Colonic mucosa (tissue), 4 donors: ENCODE measurements at places on chromosomes 5 and 9. TPM values are rescaled to one million over a fixed set of nuclear protein-coding genes. Genes with fewer than 3 reads are reported as not detected.

Gene CCDC192
- not detected for total RNA-seq

- DNase-seq = no peak
Observed at GRCh38 chr9:10003047-10003446, 609.8 kb downstream of the PTPRD start.

- DNase-seq = no peak
Observed at GRCh38 chr5:135448791-135449507, 1.8 kb upstream of the DCANP1 start.

GRCh38 chr9:7752481-7752880 lies 47.1 kb downstream of the DMAC1 start:
- no peak for DNase-seq

GRCh38 chr5:68319706-68320412 lies 104.3 kb downstream of the PIK3R1 start:
- peak; percentile 68 for DNase-seq

DNA sequence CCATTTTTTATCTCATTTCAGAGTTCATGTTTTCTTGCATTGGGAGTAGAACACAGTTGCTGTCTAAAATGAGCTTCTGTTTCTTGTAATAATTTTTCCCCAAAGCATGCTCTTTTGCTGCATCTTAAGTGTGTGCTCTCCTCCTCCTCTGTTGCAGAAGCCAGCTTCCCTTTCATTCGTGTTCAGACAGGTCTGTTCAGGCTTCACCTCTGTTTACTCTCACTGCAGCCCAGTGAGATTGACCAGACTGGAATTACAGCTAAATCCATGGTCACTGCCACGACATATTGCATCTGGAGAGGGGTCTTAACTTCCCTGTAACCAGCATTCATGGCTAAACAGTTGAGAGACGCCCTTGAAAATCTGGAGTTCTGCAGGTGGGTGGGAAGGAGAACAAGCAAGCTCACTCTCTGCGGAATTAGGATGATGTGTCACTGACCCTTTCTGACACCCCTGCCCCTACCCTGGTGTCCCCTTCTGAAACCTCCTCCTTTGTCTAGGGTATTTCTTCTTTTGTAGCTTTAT lies 223.2 kb downstream of the FSTL4 start:
- no peak for DNase-seq

Gene KIF24
- 2.2 TPM for total RNA-seq

GRCh38 chr5:65946198-65946745 lies 19.9 kb downstream of the ERBIN start:
- DNase-seq = no peak

- DNase-seq = no peak
Observed at GRCh38 chr5:146078566-146078965, 26.8 kb downstream of the PLAC8L1 start.

GRCh38 chr5:72920690-72921502 lies 34.9 kb upstream of the FCHO2 start:
- no peak for DNase-seq

DNA sequence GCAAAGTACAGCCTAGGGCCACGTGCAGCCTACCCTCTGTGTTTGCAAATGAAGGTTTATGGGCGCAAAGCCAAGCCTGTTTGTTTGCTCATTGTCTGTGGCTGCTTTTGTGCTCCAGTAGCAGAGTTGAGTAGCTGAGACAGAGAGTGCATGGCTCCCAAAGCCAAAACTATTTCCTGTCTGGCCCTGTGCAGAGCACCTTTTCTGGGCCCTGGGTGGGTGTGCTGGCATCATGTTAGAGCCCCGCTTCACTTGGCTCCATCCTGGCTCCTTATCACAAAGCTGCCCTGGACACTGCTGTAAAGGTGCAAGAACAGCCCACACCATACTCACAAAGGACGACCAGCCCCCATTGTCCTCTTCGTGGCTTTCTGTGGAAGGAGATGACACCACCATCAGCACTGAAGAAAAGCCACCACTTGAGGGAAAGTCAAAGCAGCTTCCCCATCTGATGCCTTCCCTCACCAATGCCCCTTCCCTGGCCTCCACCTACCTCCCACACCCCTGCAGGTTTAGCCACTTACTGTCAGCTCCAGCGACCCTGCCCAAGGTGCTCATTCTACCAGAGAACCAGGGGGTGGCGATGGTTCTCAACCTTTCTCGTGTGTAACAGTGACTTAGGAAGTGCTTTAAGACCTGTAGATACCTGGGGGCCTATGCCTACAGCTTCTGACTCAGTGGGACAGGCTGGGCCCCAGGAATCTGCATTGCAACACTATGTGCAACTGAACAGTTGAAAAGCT lies 23.4 kb downstream of the LCP2 start:
- DNase-seq = no peak

DNA sequence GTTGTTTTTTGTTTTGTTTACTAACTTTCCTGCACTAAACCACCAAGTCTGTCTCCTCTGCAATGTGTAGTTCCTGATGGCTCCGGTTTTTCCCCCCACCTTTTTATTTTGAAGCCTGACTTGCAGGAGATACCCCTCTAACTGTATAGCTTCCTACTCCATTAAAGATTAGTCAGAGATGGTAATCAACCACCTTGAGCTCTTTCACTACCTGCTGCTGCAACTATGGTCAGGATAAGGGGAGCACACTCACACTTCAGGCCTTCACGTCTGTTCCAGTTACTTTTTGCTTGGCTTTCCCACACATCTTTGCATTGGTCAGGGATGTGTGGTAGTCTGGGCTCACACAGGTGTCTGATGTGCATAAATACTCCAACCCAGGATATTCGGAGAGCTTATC lies 63.4 kb downstream of the NR6A1 start:
- no peak for DNase-seq

- no peak for DNase-seq
Observed at GRCh38 chr5:179271428-179271734, 73.9 kb downstream of the ADAMTS2 start.

Gene TAS2R1
- total RNA-seq = not detected

DNA sequence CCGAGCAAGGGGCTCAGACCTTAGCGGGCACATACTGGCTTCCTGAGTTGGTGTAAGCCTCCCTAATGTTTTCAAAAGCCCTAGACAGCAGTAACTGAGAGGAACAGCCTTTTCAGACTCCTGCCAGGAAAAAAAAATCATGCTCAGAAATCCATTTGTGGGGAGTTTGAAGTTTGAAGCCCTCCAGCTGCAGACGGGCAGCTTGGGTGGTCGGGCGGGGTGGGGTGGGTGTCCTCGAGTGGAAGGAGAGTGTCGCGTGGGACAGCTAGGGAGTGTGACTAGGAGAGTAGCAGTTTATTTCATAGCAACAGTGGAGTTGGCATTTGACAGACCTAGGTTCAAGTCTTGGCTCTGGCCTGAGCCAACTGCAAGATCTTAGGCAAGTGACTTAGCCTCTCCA lies 90.7 kb upstream of the PITX1 start:
- DNase-seq = no peak

- DNase-seq = no peak
Observed at GRCh38 chr5:181059297-181060230, 19.5 kb downstream of the BTNL9 start.

DNA sequence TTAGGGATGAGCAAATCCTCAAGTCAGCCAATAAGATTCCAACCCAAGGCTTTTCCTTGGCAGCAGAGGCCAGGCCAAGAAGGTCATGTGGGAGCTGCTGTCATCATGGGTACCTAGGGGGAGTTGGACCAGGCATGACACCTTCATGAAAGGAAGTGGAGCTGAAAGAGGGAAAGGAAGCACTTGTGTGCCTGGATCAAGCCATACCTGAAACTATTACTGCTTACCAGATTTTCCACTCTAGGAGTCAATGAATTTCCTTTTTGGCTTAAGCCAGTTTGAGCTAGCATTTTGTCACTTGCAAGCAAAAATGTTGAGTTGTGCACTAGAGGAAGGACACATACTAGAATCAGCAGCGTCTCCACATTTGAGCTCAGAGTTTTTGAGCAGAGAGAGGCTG lies 14.5 kb upstream of the WNK2 start:
- no peak for DNase-seq

- DNase-seq = no peak
Observed at GRCh38 chr9:129989740-129990139, 53.2 kb downstream of the FNBP1 start.

Gene ZNF462
- total RNA-seq = 29.3 TPM

Gene CTSV
- total RNA-seq = 4.8 TPM

DNA sequence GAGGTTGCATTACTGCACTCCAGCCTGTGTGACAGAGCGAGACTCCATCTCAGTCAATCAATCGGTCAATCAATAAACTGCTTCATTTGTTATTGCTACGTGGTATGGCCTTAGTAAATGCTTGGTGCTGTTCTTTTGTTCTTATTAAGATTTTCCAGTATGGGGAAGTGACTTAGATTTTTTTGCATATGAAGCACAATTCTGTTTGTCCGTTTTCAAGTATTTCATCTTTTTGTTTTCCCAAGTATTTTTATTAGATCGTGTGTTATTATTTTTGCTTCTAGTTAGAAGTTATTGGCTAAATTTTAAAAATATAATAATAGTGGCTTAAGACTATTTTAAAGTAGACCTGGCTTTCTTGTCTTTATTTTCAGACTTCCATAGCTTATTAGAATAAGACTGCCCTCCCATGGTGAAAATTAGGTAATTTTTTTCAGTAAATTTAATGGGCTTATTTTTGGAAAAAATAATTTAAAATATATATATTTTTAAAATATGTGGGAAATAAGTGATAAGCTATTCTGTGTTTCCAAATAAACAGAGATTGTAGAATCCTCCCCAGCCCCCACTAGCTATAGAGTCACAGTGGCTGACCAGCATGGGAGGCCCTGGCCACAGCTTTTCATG lies 14.7 kb upstream of the OMD start:
- no peak for DNase-seq

- DNase-seq = peak; percentile 53
Observed at GRCh38 chr5:74767579-74767913, 497 bp downstream of the NSA2 start.

Gene CMYA5
- 0.30 TPM for total RNA-seq

Gene PCDHGA1
- 0.10 TPM for total RNA-seq

Gene FBXO10
- 2.9 TPM for total RNA-seq

- peak; percentile 57 for DNase-seq
Observed at GRCh38 chr9:119289740-119290433, 79.3 kb downstream of the BRINP1 start.

DNA sequence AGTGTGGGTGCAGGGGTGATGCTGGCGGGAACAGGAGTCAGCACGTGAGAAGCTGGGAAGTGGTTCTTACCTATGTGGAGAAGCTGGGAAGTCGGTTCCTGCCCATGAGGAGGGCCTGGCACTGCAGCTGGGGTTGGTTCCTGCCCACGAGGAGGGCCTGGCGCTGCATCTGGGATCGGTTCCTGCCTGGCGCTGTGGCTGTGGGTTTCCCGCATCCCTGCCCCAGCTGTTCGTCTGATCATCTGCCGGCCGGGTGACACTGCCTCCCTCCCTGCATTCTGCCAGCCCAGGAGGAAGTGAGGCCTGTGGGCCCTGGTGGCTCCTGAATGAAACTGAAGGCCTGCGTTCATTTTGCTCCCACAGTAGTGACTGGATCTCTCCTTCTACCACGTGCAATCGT lies 5.1 kb downstream of the OBP2A start:
- DNase-seq = no peak

Gene LCN12
- 8.6 TPM for total RNA-seq

DNA sequence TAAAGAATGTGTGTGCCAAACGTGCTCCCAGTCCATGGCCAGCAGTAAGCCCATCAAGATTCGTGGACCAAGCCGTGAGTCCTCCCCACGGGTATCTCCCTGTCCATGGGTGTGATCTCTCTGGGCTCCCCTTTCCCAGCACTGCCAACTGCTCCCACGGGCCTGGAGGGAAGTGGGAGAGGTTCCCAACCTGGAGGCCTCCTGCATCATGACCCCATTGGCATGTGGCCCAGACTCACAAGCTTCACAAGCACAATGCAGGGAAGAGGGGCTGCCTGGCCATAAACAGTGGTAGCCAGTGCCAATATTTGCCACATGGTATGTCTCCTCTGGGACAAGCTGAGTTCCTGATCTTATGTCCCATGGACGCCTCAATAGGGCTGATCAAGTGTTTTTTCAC lies 59.1 kb downstream of the ABLIM3 start:
- DNase-seq = no peak

GRCh38 chr5:143105216-143105905 lies 298.1 kb downstream of the NR3C1 start:
- DNase-seq = no peak

DNA sequence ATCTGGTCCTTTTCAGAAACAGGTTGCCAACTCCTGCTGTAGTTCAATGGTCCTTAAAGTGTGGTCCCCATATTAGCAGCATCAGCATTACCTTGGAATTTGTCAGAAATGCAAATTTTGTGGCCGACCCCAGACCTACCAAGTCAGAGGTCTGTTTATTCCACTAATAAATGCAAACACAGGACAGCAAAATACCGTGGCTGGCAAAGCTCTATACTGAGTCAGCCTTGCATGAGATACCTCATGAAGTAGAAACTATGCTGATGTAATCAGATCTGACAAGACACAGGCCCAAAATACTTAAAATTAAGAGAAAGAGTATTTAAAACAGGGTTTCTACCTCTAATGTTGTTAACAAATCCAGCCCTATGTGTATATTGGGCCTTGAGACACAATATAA lies 3.0 kb downstream of the GOLM1 start:
- no peak for DNase-seq

GRCh38 chr5:168305281-168305680 lies 13.8 kb downstream of the WWC1 start:
- DNase-seq = no peak

DNA sequence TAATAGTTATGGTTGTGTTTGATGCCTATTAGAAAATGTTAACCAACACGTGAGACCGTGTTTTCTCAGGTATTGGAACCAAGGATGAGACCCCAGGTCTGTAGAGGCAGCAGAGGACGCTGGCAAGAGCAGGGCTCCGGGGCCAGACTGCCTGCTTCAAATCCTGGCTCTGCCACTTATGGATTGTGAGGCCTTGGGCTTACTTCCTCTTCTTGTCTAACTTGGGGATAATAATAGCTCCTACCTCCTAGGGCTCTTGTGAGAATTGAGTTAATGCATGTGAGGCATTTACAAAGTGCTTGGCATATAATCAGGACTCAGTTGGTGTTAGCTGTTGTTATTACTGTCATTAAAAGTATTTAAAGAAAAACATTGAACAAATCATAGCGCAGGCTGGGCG lies 85.5 kb upstream of the PITX1 start:
- no peak for DNase-seq

DNA sequence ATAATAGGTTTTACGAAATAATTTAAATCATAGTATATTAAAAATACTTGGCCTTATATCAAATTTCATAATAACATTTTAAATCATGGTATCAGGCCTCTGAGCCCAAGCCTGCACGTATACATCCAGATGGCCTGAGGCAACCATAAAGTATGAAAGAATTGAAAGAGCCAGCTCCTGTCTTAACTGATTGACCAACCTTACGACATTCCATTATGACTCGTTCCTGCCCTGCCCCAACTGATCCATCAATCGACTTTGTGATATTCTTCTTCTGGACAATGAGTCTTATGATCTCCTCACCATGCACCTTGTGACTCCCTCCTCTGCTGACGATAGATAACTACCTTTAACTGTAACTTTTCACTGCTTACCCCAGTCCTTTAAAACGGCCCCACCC lies 545.0 kb downstream of the MTRR start:
- no peak for DNase-seq

GRCh38 chr5:88829775-88830174 lies 53.2 kb downstream of the MEF2C start:
- no peak for DNase-seq

Gene AFAP1L1
- 1.6 TPM for total RNA-seq

Gene RPP25L
- total RNA-seq = 37.0 TPM

GRCh38 chr5:113320273-113320780 lies 114.5 kb downstream of the TSSK1B start:
- DNase-seq = no peak

GRCh38 chr5:172302047-172302710 lies 18.6 kb upstream of the UBTD2 start:
- DNase-seq = no peak
